ENCODE measurements at places on chromosomes 4 and X.

GRCh38 chr4:182643801-182644682 lies 273.1 kb downstream of the DCTD start:
- DNase-seq: no peak

- no peak for DNase-seq
Observed at GRCh38 chr4:85474818-85475630, at the start of gene ARHGAP24. Gene ARHGAP24 (plus strand): TSS chr4:85475150.

GRCh38 chr4:83272900-83273299 lies 11.7 kb downstream of the COQ2 start:
- no peak for DNase-seq

- DNase-seq: no peak
Observed at GRCh38 chr4:6840062-6840976, 57.8 kb downstream of the KIAA0232 start.

DNA sequence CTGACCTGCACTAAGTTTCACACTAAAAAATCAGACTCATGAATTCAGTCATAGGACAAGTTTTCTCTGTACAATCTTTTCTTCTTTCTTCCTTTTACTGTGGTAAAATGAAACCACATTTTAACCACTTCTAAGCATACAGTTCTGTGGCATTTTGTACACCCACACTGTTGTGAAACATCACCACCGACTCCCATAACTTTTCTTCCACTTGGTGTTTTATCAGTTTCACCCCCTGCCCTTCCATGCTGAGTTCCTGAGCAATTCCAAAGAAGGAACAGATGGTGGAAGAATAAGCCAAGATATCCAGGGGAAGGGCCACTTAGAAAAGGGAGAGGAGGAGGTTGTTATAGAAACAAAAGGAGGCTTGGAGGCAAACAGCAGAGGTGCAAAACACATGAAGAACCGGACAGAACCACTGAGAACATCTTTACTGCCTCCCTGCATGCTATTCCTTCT lies 22.6 kb downstream of the SLC25A4 start:
- DNase-seq: no peak

- no peak for DNase-seq
Observed at GRCh38 chr4:129344058-129344457, 248.1 kb downstream of the C4orf33 start.

- no peak for DNase-seq
Observed at GRCh38 chrX:136168929-136169735, 21.8 kb downstream of the FHL1 start.

All from stimulated activated CD4-positive, alpha-beta T cell treated with anti-CD3 and anti-CD28 coated beads, Interleukin-1b, Interleukin-23, amount 100 ng/mL, for 1 hour (primary cell).